ENCODE measurements at places on chromosomes 7 and 10.
A peak's percentile ranks its signal among the peaks of the same experiment; 100 is the strongest.

DNA sequence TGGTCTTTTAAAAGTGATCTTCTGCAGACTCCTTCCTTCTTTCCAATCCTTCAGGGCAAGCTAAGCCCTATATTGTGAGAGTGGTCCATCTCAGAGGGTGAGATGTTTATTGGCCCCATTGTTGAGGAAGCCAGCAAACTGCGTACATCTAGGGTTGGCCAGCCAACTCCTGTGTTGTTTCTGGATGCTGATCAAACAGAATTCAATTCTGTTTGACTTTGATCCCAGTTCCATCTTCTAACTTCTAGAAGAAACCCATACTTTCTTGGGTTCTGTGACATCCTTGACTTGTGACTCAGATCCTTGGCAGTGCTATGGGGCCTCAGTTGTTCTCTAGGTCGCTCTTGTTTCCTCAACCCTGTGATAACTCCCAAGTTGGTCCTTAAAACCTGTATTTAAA, 116.2 kb downstream of the LSMEM1 start:
- DNase-seq: no peak

DNA sequence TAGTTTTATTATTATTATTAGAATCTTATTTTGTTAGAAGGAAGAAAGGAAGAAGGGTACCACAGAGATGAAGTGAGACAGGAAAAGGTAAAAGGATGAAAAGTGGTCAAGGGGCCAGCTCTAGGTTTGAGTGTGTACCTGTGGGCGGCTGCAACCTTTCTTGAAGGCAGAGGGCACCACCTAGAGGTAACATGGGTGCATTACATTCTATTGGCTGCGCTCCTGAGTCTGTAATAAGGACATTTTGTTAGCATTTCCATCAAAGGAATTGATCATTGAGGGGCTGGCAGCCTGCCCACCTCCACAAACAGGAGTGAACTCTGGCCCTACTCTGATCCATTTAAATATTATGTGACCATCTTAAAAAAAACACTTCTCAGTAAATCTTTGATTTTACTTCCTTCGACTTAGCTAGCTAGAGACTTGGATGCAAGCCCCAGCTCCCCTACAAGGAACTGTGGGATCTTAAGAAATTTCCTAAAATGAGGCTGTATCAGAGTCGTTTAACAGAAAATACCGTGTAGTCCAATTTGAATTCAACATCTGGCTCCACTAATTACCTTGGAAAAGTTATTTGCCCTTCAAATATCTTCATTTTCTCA, 610.4 kb downstream of the IPMK start:
- DNase-seq: peak; percentile 40

DNA sequence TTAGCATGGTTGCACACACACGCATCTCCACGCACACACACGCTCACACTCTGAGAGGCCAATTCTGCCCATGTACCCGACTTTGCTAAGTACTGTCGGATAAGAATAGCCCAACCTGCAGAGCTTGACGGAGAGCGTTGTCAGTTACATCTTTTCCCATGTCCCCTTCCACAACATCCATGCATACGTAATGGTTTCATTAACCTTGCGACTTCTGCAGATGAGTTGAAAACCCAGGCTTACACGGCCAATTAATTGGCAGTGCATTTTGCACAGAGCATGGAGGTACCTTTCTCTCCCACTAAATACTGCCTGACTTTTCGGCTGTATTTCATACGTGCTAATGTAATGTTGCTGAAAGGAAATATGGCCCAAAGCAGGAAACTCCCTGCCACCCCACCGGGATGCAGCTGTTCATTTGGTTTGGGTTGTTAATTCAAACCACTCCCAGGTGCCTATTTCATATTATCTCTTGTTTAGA, 291.2 kb upstream of the HABP2 start:
- no peak for DNase-seq

- peak; percentile 10 for DNase-seq
These were observed 251.0 kb downstream of the BMPER start for GRCh38 chr7:34156336-34156735.
